ENCODE measurements at places on chromosomes 4 and X.

GRCh38 chrX:10507876-10508275, 112.5 kb downstream of the MID1 start:
- DNase-seq = no peak

DNA sequence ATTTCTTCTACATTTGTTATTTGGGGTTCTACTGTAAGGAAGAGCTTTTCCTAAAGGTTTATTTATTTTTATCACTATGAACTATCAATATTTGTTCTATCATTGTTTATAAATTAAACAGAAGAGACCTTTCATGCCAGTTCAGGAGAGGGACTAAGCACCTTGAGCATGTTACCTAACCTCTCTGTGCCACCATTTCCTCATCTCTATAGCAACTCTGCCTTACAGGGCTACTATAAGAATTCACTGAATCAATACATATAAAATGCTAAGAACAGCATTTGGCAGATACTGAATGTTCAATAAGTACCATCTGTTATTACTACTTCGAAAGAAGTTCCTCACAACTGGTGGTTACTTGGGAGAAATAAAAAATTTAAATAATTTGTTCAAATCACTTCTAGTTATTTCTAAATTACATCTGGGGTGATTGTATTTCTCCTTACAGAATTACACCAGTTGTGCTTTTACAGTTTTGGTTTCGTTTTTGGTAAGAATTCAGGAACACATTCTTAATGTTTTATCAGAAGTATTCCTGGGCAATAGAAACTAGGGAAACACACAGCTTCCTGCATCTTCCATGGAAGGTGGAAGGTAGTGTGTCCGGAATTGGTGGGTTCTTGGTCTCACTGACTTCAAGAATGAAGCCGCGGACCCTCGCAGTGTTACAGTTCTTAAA, 32.9 kb downstream of the EREG start:
- DNase-seq = no peak

DNA sequence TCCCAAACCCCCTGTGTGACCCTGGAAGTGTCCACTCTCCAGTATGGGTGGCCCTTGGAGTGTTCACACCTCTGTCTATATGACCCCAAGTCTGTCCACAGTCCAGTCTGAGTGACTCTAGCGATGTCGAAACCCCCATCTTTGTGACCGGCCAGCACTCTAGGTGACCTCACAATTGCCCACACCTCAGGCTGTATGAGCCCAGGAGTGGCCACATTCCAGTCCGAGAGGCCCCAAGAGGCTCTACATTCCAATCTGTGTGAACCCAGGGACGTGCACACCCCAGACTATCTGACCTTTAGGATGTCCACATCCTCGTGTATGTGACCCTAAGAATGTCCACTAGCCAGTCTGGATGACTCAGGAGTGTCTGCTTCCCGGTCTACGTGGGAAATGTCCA, 7.3 kb upstream of the GLOD5 start:
- DNase-seq = no peak

DNA sequence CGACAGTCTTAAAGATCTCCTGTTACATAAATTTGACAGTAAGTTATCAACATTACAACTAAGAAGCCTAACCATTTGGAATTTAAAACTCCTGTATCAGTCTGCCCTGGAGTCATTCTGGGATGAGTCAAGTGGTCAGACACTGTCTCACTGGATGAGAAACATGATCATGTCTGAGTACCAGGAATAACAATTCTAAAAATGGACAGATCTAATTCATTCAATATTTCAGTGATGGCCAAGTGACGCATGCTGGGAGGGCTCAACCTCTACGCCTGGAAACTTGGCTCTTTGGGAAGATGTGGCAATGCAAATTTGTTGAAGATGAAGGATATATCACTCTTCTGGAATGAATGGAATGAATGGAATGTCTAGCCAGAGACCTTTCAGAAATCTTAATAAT, 1427.2 kb downstream of the STIM2 start:
- DNase-seq = no peak

GRCh38 chr4:74166135-74166534, 8.2 kb downstream of the MTHFD2L start:
- DNase-seq = no peak

- DNase-seq = no peak
Measured at GRCh38 chr4:4867375-4868039, 8.0 kb downstream of the MSX1 start.

DNA sequence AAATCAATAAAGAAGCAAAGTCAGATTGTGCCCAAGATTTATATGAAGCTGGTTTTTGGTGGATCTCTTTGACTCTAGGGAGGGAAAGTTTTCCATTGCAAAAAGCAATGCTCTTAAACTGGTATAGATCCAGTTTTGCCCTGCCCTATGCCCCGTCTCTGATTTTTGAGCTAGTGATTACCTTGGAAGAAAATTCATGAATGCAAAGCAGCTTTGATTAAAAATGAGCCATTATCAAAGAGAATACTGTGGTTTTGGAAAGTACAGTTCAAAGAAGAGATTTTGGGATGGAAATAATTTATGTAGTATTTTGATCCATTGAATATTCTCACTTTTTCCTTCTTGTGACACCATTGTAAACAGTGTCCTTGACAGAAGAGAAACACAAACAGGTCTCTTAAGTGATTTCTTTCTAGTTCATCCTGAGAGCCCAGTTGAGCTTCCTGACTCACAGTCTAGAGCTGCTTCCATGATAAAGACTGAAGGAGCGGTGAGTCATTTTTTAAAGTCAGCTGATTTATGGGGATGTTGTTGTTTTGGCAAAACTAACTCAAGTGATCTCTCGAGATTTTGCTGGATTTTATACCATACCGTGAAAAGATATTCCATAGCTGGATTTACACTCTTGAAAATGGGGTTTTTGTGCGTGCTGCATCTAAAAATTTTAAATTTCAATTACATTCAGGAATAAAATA, 76.7 kb downstream of the AFF1 start:
- no peak for DNase-seq

- no peak for DNase-seq
Measured at GRCh38 chr4:94486372-94486801, 34.6 kb downstream of the PDLIM5 start.

DNA sequence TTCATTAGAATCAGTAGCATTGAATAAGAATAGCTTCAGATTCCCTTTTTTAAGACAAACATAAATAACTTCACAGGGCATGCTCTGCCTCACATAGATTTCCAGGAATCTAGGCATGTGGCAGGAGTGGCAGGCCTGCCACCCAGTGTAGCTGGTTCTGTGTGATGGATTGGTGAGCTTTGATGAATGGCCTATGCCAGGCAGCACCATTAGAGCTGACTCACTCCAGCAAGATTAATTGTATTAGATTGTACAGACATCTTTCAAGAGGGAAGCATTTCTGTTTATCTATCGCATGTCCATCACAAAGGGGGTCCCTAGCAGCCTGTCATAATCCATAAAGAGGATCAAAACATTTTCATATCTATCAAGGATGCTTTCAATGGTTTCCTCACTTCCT, 71.9 kb downstream of the NAA11 start:
- no peak for DNase-seq

- no peak for DNase-seq
Measured at GRCh38 chrX:43745938-43746721, 90.0 kb downstream of the MAOA start.

- DNase-seq = no peak
Measured at GRCh38 chr4:26237916-26238315, 82.9 kb upstream of the RBPJ start.

DNA sequence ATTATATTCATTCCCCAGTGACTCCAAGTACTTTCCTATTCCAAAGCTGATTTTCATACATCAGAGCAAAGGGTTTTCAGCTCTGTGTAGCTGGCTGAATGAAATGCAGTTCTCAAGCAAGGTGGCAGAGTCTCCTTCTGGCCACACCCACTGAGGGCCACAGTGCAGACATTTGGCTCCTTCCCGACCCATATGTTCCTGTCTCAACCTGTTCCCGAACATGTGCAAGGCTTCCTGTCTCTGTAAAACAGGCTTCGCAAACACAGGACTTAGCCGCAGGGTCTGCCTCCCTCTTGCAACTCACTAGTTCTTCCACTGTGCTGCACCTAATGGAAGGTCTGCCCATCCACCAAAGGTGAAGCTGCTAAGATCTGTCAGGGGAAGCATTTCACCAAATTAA, 249.2 kb downstream of the MID1IP1 start:
- no peak for DNase-seq

DNA sequence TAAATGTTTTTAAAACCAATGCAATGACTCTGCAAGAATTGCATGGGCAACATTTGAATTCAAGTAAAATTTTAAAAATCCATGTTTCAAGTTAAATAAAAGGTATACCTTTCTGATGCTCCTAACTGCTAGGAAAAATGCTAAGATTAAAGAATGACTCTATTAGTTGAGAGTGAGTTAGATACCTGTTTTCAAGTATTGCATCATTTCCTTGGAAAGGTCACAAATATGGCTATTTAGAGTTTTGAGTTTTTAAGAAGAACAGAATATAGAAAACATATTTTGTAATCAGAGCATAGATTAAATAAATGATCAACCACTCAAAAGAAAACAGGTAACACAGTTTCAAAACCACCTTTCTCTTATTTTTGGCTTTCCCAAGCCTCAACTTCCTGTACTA, 18.3 kb upstream of the NPY2R start:
- DNase-seq = no peak

- DNase-seq = no peak
Measured at GRCh38 chr4:118909173-118909956, 20.7 kb downstream of the SYNPO2 start.

DNA sequence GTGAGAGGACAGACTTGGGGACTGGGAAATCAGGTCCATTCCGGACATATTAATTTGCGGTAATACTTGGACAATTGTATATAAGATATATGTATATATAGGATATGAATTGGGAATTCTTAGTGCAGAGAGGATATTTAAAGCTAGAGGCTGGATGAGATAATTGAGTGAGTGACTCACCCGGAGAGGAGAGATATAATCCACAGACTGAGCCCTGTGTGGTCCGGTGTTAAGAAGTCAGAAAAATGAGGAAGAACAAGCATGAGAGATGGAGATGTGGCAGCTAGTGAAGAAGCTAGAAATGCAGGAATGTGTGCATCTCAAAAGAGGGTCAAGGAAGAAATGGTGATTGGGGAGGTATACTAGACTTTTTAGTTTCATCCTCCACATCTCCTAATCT, 336.2 kb downstream of the SLC7A11 start:
- DNase-seq = no peak

GRCh38 chr4:113371111-113371510, 321.7 kb downstream of the ANK2 start:
- DNase-seq = no peak

Data from stimulated activated CD4-positive, alpha-beta T cell treated with anti-CD3 and anti-CD28 coated beads, Interleukin-4, amount 100 ng/mL, for 4 hours (primary cell).